ENCODE measurements at places on chromosomes 3 and 15.

GRCh38 chr15:50110285-50110684, 8.7 kb downstream of the ATP8B4 start:
- no peak for DNase-seq

GRCh38 chr15:32746116-32746857, 28.5 kb downstream of the GREM1 start:
- no peak for DNase-seq

- no peak for DNase-seq
These were observed 83.9 kb upstream of the MYO5C start for GRCh38 chr15:52379395-52380106.

GRCh38 chr15:88238618-88239430, 17.7 kb downstream of the NTRK3 start:
- DNase-seq, result no peak

- DNase-seq, result no peak
These were observed 15.5 kb upstream of the PCSK6 start for GRCh38 chr15:101504866-101505609.

DNA sequence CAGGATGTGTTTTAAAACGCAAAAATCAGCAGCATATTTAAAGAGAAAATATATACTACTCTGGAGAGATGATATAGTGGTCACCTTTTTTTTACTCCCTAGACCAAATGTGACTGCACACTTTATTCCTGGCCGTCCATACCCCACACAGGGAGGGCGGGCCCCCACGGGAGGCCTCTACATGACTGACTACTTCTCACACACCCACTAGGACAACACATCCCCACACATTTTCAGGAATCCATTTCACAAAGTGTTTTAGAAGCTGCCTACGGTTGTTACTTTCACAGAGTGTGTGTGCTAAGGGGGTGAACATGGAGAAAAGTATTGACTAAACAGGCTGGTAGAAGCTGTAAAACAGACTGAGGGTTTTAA, 67.9 kb downstream of the CHSY1 start:
- DNase-seq, result no peak
